ENCODE measurements at places on chromosomes 6 and 20. TPM values are rescaled to one million over a fixed set of nuclear protein-coding genes. Genes with fewer than 3 reads are reported as not detected.

LPIN3 gene
- total RNA-seq = 1.0 TPM

CALHM4 gene
- total RNA-seq = not detected

OR2H2 gene
- total RNA-seq = not detected

TOX2 gene
- total RNA-seq = 0.31 TPM

OPRM1 gene
- not detected for total RNA-seq

TRMT11 gene
- total RNA-seq = 27.9 TPM

LINC00237 gene
- total RNA-seq = not detected

CDK19 gene
- total RNA-seq = 19.0 TPM

SIRPB2 gene
- not detected for total RNA-seq

TP53TG5 gene
- total RNA-seq = not detected

Data from naive thymus-derived CD8-positive, alpha-beta T cell (primary cell).